ENCODE measurements at places on chromosomes 11 and 22.

- DNase-seq, result no peak
These were observed 321 bp downstream of the RHBDD3 start for GRCh38 chr22:29267462-29267857.

GRCh38 chr11:469684-470560 lies 19.8 kb downstream of the PTDSS2 start:
- peak; percentile 68 for DNase-seq

GRCh38 chr11:68923614-68924013 lies 19.9 kb downstream of the IGHMBP2 start:
- DNase-seq, result no peak

DNA sequence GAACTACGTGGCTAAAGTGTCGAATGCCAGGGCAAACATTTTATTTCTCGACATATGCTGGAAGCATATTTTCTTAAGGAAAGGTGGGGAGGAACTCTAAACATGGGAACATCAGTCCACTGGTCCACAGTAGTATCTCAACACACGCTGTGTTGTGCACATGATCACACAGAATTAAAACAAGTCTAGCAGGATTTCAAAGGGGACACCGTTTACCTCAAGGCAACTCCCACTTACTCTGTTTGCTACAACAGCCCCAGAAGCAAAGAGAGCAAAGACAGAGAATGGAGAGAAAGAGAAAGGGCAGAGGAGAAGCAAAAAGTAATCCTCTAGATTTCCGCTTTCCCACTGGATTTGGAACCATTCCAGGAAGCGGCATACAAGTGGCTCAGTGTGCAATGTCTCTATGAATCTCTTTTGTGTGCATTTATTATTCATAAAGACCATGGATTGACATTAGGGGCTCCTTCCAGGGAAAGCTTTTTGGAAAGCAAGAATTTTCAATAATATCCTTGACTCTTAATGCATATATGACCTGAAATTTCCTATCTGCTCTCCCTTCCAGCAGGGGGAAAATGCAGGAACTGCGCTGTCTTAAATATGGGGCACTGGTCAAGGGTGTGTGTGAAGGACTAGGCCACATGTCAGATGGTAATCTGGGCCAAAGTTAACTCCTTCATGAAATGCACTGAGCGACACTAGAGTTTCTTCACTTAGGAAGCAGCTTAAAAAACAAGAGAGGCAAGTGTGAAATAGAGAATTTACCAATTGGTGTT lies 34.8 kb upstream of the CCDC34 start:
- DNase-seq, result no peak

GRCh38 chr22:30272781-30273601 lies 6.3 kb upstream of the OSM start:
- DNase-seq, result no peak

GRCh38 chr22:26429458-26430286 lies 612 bp downstream of the ASPHD2 start:
- no peak for DNase-seq

- no peak for DNase-seq
These were observed 4.6 kb upstream of the CERK start for GRCh38 chr22:46742576-46743221.

DNA sequence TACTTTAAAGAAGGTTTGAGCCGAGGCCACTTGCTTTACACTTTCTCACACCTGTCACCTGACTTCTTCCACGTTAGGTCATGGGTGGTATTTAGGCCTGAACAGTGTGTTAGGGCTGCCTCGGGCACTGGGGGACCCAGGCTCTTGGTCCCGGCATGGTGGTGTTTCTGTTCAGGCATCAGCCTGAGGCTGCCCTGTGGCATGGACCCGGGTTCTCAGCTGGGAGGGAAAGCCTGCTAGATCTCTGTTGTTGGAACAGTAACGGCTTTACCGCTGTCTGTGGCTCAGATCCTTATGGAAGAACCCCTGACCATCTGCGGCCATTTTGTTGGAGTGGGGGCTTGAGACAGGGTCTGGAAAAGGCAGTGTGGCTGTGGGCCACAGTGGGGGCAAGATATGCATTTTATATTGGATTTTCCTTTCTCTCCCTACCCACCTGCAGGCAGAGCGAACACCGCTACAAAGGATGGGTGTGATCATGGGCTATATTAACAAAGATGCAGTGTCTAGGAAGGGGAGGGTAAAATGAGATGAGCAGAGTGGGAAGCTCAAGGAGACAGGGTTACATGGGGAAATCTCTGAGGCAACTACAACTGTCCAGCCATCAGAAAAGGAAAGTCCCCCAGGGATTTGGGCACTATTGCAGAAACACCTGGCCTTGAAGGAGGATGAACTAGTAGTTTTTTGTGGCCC lies 1.6 kb upstream of the KCNJ11 start:
- DNase-seq, result no peak

GRCh38 chr11:45554230-45554967 lies 111.0 kb downstream of the CHST1 start:
- no peak for DNase-seq
